ENCODE measurements at places on chromosomes 1 and 21. TPM values are rescaled to one million over a fixed set of nuclear protein-coding genes. Genes with fewer than 3 reads are reported as not detected.

Gene TMEM82
- not detected for total RNA-seq

Gene HEYL
- 7.9 TPM for total RNA-seq

Gene PLCH2
- 7.0 TPM for total RNA-seq

Gene PLPPR5
- total RNA-seq = 4.1 TPM

Gene NR1I3
- not detected for total RNA-seq

Gene ATP1B1
- total RNA-seq = 54.6 TPM

Gene LAMB3
- total RNA-seq = 15.3 TPM

Gene TSPAN1
- 7.9 TPM for total RNA-seq

Gene FCRL1
- 0.63 TPM for total RNA-seq

Gene DCDC2B
- not detected for total RNA-seq

Data from urinary bladder (tissue), 4 donors.